Ecto neural progenitor cell (in vitro differentiated cells): ENCODE measurements at places on chromosomes 2 and 18.

GRCh38 chr2:222304737-222305515 is 6.1 kb upstream of the PAX3 start:
- DNase-seq, result peak; percentile 70

GRCh38 chr18:79070486-79070885 is 1.3 kb downstream of the ATP9B start:
- no peak for DNase-seq

DNA sequence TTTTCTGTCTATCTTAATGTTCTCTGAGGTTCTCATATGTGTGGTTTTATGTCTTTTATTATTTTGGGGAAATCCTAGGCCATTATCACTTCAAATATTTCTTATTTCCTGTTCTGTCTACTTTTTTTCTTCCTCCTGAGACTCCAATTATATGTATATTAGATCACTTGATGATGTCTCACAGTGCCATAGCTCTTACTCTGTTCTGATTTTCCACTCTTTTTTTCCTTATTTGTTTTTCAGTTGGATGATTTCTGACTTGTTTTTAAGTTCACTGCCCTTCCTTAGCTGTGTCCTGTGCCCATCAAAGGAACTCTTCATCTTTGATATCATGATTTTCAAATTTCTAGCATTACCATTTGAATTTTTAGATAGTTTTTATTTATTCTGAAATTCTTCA is 24.1 kb downstream of the FAM228B start:
- DNase-seq, result no peak

DNA sequence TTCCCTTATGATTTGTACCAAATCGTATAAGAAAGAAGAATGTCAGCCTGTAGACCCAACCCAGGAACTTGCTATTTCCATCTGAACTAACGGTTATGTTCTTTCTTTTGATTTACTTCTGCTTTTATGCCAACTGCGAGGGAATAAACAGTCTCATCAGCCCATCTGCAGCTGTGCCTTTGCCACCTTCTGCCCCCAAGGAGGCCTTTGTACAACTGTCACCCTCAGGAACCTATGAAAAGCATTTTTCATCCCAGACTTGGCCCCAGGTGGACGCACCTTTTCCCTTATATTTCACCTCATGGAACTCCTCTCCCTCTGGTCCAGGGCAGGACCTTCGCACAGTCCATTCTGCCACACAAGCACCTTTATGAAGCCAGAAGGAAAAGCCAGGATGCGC is 109.8 kb downstream of the AOX1 start:
- DNase-seq, result no peak

GRCh38 chr2:159549234-159549633 is 67.1 kb downstream of the BAZ2B start:
- no peak for DNase-seq

DNA sequence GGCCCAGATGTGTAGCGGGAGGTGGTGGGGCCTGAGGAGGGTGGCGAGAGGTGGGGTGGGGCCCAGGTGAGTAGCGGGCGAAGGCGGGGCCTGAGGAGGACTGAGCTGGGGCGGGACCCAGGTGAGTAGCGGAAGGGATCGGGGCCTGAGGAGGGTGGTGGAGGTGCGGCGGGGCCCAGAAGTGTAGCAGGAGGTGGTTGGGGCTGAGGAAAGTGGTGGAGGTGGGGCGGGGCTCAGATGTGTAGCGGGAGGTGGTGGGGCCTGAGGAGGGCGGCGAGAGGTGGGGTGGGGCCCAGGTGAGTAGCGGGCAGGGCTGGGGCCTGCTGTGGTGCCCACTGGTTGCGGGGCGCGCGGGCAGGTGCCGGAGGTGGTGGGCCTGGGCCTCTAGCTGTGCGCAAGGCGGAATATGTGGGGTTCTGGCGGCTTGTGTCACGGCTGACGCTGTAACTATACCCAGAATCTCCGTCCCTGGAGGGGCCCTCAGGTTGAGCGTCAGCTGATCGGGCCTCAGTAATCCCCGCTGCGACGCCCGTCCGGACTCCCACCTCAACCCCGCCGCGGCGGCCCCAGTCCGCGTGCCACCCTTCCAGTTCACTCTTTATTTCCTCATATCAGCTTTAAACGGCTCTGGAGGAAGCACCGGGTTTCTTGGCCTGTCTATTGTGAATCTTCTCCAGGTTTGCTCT is 866 bp upstream of the SF3B6 start:
- DNase-seq, result no peak

DNA sequence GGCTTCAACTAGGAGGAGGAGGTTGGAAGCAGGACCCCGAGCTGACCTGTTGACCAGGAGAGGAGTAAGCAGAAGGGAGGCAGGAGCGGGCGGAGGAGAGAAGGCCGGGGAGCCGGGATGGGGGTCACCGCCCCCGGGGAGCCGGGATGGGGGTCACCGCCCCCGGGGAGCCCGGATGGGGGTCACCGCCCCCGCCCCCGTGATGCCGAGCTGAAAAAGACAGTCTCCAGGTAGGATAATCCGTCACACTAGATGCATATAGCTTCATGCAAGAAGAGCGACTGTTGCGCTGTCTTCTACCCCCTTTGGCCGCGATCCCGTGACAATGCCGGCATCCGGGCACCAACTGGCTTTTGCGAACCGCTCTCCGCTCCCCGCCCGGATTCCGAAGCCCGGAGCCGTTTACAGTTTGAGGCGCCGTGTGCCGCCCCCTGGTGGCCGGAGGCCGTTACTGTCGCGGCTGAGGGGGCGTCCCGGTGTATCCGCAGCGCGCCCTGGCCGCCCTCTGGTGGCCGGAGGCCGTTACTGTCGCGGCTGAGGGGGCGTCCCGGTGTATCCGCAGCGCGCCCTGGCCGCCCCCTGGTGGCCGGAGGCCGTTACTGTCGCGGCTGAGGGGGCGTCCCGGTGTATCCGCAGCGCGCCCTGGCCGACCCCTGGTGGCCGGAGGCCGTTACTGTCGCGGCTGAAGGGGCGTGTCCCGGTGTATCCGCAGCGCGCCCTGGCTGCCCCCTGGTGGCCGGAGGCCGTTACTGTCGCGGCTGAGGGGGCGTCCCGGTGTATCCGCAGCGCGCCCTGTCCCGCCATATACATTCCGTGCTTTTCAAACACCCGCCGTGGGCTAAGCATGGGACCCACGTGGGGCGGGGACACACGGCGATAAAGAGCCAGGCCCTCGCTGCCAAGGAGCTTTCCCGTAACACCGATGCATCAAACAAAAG is 89.6 kb downstream of the ACTR3 start:
- DNase-seq, result no peak

- DNase-seq, result no peak
Measured at GRCh38 chr2:69579536-69579935, 64.0 kb downstream of the AAK1 start.

GRCh38 chr2:162233197-162233596 is 10.0 kb downstream of the FAP start:
- no peak for DNase-seq

DNA sequence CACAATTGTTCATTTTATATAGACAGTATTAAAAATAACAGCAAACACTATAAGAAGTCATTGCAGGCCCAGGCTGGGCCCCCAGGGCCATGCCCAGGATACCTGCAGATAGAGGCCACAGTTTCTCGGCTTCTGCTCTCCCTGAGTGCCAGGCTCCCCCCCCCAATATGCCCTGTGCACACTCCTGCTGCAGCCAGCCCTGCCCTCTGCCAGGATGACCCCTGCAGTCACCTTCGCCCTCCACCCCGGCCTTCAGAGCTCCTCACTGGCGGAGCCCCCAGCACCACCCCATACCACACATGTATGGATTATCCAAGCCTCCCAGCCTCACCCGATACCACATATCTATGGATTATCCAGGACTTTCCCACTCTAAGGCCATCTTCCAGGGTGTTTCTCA is 104.5 kb downstream of the TPO start:
- no peak for DNase-seq

- DNase-seq, result peak; percentile 71
Measured at GRCh38 chr2:9206991-9207640, 504 bp downstream of the ASAP2 start.

GRCh38 chr2:149290662-149291061 is 39.7 kb upstream of the LYPD6 start:
- no peak for DNase-seq

GRCh38 chr2:44707945-44708660 is 233.4 kb upstream of the SIX3 start:
- DNase-seq, result no peak

- no peak for DNase-seq
Measured at GRCh38 chr2:26086155-26086637, 52.3 kb downstream of the RAB10 start.

GRCh38 chr2:171837736-171838135 is 56.3 kb downstream of the SLC25A12 start:
- no peak for DNase-seq

- DNase-seq, result peak; percentile 56
Measured at GRCh38 chr2:207230261-207231105, 64.7 kb upstream of the KLF7 start.

DNA sequence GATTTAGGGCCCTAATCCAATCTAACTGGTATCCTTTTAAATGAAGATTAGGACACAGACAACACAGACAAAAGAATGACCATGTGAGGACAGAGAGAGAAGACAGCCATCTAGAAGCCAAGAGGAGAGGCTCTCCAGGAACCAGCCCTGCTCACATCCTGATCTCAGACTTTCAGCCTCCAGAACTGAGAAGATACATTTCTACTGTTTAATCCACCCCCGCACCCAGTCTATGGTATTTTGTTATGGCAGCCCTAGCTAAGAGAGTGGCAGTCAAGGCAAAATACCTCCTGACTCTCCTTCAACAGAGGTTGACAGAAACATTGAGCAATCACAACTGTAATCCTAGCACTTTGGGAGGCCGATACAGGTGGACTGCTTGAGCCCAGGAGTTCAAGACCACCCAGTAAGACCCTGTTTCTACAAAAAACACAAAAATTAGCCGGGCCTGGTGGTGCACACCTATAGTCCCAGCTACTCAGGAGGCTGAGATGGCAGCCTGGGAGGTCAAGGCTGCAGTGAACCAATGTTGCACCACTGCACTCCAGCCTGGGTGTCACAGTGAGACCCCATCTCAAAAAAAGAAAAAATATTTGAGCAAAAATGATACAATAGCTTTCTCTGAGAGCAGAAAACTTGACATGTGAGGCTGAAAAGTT is 34.7 kb downstream of the WDR33 start:
- no peak for DNase-seq

DNA sequence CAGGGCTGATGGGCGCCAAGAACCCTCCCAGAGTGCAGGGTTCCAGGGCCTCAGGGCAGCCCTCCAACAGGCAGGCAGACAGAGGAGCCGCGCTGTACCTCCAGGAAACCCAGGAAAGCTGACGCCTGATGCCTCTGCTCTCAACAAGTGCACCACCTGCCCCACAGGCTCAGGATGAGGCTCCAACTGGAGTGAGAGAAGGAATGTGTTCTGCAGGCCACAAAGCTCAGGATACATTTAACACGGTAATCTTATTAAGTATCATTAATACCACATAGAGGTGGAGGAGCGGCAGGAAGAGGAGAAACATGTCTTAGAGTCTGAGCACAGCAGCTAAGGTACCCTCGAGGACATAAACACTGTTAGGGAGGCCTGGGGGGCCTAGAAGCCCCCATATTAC is 155.9 kb upstream of the CAPN13 start:
- DNase-seq, result no peak

GRCh38 chr2:135095591-135095990 is 43.5 kb downstream of the RAB3GAP1 start:
- no peak for DNase-seq

- DNase-seq, result no peak
Measured at GRCh38 chr18:56851774-56852173, 200.6 kb downstream of the WDR7 start.

- no peak for DNase-seq
Measured at GRCh38 chr2:26850505-26850904, 2.6 kb downstream of the DPYSL5 start.

DNA sequence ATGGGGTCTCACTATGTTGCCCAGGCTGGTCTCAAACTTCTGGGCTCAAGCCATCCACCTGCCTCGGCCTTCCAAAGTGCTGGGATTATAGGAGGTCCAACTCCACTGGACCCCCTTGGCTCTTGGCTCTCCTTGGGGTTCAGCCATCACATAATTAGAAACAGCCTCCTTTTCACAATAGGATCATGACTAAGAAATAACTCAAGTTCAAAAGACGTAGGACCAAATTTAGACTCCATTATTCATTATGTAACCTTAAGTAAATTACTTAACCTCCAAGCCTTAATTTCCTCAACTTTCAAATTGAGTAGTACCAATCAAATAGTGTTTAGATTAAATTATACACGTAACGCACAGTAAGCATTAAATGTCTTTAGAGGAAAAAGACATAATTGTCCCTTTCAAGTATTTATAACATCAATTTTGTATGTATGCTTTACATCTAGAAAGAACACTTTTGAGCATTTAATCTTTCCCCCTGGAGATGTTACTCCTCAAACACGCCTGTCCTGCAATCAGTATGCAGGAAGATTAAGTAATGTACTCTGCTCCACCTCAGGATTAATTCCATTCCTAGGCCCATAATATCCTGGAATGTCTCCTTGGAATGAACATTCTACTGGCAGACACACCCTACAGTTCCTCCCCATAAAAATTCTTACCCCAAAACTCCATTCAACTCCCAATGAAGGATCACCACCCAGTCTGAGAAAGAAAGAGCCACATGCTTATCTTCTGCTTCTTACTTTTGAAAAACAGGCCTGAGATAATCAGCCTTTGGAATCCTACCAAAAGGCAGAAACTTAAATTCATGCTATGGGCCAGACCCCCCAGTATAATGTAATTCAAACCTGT is 49.1 kb downstream of the COBLL1 start:
- no peak for DNase-seq

- DNase-seq, result no peak
Measured at GRCh38 chr2:67083951-67084350, 313.2 kb upstream of the ETAA1 start.

- DNase-seq, result no peak
Measured at GRCh38 chr2:105697781-105698449, 46.8 kb upstream of the NCK2 start.

DNA sequence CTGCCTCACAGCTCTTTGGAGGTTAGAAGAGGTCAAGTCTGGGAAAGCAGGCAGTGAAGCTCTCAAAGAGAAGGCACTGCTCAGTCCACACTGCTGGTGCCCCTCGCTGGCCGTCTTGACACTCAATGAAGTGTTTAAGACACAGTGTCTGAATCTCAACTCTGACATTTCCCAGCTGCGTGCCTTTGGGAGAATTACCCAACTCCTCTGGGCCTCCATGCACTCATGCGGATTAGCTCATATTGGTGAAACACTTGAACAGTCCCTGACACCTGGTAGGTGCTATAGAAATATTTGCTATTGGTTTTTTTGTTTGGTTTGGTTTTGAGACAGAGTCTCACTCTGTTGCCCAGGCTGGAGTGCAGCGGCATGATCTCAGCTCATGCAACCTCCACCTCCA is 281.0 kb downstream of the SRBD1 start:
- no peak for DNase-seq

DNA sequence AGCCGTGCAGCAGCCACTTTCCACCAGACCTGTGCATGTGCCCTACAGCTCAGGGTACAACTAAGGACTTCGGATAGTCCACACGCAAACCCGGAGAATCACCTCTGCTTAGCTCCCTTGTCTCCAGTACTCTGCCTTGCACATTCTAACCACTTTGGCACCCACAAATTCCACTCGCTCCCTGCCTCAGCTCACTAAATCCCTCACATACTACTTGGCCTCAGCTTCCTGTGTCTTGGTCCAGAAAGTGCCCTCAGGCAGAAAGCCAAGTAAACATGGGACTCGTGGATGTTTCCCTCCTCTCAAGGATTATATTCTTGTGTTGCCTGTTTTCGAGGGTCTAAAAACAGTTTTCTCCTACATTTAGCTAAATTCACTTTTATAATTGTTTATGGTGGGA is 157.8 kb upstream of the DAPL1 start:
- DNase-seq, result no peak

- no peak for DNase-seq
Measured at GRCh38 chr2:70241340-70241739, 7.1 kb downstream of the TIA1 start.
